ENCODE measurements at places on chromosomes 16 and 17.

- DNase-seq = no peak
Measured at GRCh38 chr17:31225831-31226230, 71.2 kb downstream of the OMG start.

GRCh38 chr16:9885467-9885866 is 296.8 kb downstream of the GRIN2A start:
- no peak for DNase-seq

GRCh38 chr16:81738783-81739496 is 40.2 kb upstream of the PLCG2 start:
- DNase-seq = no peak

- no peak for DNase-seq
Measured at GRCh38 chr17:45338023-45338781, 21.4 kb upstream of the MAP3K14 start.

- DNase-seq = no peak
Measured at GRCh38 chr16:49439050-49439449, 65.4 kb downstream of the C16orf78 start.

DNA sequence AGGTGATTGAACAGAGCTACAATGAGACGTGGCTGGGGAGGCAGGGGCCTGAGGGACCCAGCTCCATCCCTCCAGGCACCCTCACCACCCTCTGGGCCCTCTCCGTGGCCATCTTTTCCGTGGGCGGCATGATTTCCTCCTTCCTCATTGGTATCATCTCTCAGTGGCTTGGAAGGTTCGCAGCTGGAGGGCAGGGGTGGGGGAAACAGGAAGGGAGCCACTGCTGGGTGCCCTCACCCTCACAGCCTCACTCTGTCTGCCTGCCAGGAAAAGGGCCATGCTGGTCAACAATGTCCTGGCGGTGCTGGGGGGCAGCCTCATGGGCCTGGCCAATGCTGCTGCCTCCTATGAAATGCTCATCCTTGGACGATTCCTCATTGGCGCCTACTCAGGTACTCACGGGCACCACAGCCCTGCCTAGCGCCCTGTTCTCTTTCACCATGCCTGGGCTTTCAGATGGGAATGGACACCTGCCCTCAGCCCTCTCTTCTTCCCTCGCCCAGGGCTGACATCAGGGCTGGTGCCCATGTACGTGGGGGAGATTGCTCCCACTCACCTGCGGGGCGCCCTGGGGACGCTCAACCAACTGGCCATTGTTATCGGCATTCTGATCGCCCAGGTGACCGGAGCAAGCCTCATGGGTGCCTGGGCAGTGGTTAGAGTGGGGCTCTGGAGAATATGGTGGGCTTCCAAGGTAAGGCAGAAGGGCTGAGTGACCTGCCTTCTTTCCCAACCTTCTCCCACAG is 2.1 kb downstream of the SLC2A4 start:
- no peak for DNase-seq

DNA sequence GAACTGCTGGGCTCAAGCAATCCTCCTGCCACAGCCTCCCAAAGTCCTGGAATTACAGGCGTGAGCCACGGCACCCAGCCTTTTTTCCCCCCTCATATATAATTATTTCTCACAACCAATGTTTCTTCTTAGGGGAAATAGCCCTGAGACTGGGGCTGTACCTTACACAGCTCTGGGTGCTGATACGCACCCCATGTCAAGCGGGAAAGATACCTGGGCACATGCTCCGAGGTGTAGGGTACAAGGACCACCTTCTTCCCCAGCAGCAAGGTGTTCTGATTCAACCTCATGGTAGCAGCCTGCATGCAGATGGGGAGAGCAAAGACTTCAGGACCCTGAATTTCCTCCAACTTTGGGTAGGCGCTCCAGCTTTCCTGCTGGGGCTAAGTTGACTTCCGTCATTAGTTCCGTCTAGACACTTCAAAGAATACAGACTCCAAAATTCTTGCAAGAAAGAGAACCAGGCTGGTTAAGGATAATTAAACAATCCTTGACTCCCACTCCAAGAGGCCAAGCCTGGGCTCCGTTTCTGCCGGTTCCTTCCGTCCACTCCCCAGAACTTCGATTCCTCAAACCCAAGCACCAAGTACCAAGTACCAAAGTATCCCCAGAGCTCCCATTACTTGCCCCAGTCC is 619 bp downstream of the NAT9 start:
- DNase-seq = no peak

All from T-helper 2 cell (primary cell).